ENCODE measurements at places on chromosomes 5 and 9.

DNA sequence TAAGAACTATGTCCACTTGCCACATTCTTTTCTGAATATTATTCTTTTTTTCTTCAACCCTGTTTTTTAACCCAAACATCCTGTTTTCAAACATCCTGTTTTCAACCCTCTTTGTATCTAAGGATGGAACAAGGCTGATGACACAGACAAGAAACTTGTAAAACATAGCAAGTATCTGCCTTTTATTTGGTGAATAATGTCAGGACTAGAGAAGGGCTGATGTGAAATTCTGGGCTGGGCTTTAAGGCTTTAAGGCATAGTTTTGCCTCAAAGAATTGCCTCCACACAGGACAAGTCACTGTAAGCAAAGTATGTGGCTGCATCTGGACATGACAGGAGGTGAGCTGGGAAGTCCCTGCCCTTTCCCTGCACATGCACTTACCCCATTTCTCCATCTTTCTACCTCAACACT, 42.5 kb upstream of the RIC1 start:
- H3K4me1 ChIP-seq, result no peaks in the 10 kb centered on the region
- H3K27ac ChIP-seq, result no peak overlapping the region
- DNase-seq, result no peak
- H3K4me3 ChIP-seq, result no peak overlapping the region

GRCh38 chr5:5497152-5497788, 74.8 kb downstream of the ICE1 start:
- DNase-seq, result peak; percentile 18
- no peak overlapping the region for H3K4me3 ChIP-seq
- H3K4me1 ChIP-seq, result peaks cover 17% of the 10 kb centered on the region
- H3K36me3 ChIP-seq, result no peaks in the 10 kb centered on the region
- no peak overlapping the region for H3K27ac ChIP-seq
- H3K27me3 ChIP-seq, result peaks cover 17% of the 10 kb centered on the region

- H3K27me3 ChIP-seq, result peaks cover 3% of the 10 kb centered on the region
- no peak overlapping the region for H3K27ac ChIP-seq
- no peak for DNase-seq
- H3K4me3 ChIP-seq, result no peak overlapping the region
Measured at GRCh38 chr5:10485142-10485795, 43.6 kb downstream of the ROPN1L start.

DNA sequence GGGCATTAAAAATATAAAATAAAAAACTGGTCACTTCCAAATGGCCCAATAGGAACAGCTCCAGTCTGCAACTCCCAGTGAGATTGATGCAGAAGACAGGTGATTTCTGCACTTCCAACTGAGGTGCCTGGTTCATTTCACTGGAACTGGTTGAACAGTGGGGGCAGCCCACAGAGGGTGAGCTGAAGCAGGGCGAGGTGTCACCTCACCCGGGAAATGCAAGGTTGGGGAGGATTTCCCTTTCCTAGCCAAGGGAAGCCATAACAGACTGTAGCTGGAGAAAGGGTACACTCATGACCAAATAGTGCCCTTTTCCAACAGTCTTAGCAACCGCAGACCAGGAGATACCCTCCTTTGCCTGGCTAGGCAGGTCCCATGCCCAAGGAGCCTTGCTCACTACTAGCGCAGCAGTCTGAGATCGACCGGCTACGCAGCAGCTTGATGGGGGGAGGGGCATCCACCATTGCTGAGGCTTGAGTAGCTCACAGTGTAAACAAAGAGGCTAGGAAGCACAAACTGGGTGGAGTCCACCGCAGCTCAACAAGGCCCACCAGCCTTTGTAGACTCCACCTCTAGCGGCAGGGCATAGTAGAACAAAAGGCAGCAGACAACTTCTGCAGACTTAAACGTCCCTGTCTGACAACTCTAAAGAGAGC, 12.7 kb downstream of the RLN1 start:
- no peaks in the 10 kb centered on the region for H3K36me3 ChIP-seq
- no peak for DNase-seq
- no peaks in the 10 kb centered on the region for H3K27me3 ChIP-seq
- H3K4me3 ChIP-seq, result no peak overlapping the region
- H3K27ac ChIP-seq, result no peak overlapping the region

GRCh38 chr9:21402386-21403251, 6.3 kb upstream of the IFNA8 start:
- peaks cover 50% of the 10 kb centered on the region for H3K27me3 ChIP-seq
- H3K4me1 ChIP-seq, result peaks cover 10% of the 10 kb centered on the region
- H3K27ac ChIP-seq, result no peak overlapping the region
- no peak overlapping the region for H3K4me3 ChIP-seq

- H3K36me3 ChIP-seq, result no peaks in the 10 kb centered on the region
- DNase-seq, result no peak
- H3K27ac ChIP-seq, result no peak overlapping the region
- no peak overlapping the region for H3K4me3 ChIP-seq
- H3K4me1 ChIP-seq, result no peaks in the 10 kb centered on the region
Measured at GRCh38 chr5:64214132-64214531, 48.5 kb downstream of the RNF180 start.

DNA sequence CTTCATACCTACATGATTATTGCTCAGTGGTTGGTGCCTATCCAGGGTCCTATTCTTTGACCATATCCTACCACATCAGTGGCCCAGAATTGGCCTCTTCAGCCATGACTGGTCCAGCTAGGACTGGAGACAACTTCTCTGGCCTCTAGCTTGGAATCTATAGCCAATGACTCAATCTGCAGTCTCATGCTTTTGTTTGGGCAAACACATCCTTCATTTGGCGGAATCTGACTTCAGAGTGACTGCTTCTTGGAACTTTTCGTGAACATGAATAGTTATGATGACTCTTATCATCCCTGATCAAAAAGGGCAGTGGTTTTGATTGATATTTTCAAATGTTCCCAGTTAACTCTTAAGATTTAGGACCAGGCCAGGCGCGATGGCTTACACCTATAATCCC, 134.1 kb downstream of the PAPPA start:
- no peak overlapping the region for H3K27ac ChIP-seq
- no peaks in the 10 kb centered on the region for H3K4me1 ChIP-seq
- no peaks in the 10 kb centered on the region for H3K36me3 ChIP-seq
- DNase-seq, result no peak
- no peak overlapping the region for H3K4me3 ChIP-seq

GRCh38 chr9:72255569-72255968, 106.3 kb downstream of the GDA start:
- no peak overlapping the region for H3K4me3 ChIP-seq
- no peak overlapping the region for H3K27ac ChIP-seq
- DNase-seq, result no peak
- H3K36me3 ChIP-seq, result no peaks in the 10 kb centered on the region
